ENCODE measurements at places on chromosomes 7 and 10.
A peak's percentile ranks its signal among the peaks of the same experiment; 100 is the strongest.

DNA sequence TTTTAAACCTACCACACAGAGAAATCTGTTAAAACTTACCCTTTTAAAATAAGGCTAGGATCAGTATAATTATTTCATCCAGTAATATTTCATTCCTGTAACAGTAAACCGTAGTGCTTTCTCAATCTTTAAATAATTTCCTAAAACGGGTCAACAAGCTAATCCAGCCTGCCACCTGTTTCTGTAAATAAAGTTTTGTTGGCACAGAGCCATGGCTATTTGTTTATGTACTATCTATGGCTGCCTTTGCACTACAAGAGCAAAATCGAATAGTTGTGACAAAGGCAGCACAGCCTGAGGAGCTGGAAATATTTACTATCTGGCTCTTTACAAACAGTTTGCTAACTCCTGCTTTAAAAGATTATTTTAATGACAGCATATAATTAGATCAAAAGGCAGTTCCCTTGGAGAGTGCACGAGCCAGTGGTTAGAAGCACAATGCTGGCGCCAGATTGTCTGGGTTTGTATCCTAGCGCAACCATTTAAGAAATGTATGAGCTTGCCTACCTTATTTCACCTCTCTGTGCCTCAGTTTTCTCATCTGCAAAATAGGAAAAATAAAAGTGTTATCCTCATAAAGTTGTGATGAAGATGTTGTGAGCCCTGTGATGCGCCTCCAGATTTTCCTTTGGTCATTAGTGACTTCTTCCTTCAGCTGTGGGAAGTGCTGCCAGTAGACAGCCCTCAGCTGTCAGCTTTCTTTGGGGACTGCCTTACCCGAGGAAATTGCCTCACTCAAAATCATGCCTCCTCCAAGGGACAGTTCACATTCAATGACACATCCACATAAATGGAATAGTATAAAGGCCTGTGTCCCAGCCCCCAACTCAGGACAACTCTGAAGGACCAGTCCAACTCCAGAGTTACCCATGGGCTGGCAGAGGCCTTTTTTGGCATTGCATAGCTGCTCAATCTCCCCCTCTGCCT lies 11.8 kb upstream of the MIOS start:
- DNase-seq = no peak

DNA sequence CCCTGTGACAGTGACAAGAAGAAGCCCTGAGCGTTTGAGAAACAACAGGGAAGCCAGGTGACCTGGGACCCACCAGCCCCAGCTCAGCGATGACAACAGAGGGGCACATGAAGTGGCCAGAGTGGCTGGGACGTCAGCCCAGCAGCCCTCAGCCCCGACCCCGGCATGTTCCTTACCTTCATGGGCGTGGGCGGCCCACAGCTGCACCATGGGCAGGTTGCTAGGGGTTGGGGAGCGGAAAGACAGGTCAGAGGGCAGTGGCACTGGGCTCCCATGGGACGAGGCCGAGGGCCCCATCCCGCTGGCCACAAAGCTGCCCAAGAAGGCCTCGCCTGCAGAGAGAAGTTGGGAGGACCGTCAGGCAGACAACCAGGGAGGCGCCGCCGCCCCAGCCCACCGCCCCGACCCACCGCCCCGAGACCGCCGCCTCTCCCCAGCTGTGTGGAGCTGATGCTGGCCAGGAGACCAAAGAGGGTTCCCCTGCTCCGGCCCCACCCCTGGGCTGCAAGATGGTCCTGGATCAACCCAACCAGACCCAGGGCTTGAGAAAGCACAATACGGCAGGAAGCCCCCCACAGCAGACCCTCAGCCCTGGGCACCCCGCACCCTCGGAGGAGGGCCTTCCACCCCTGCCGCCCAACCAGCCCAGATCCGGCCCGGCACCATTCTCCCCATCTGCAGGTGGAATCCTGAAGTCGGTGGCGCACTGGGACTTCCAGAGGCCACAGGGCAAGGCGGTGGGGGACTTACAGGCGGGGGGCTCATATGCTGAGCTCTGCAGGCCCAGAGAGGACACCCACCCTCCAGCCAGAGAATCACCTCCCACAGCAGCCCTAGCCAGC lies 29.1 kb downstream of the TNRC18 start:
- no peak for DNase-seq

DNA sequence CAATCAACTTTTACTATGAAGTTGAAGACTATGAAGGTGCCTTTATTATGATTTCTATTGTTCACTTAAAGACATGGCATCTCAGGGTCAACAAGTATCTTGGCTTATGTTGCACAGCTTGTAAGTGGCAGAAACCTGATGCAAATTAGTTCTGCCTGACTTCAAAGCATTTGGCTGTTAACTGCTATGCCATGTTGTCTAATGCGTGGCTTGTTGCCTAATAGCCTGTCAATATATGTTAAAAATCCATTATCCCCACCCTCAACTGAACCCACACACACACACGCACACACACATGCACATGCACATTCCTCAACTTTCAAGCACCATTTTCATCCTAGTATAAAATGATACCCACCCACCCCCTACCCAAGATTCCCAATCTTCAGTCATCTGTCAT lies 217.1 kb downstream of the NRG3 start:
- no peak for DNase-seq

- peak; percentile 25 for DNase-seq
Observed at GRCh38 chr7:24701261-24702235, 55.7 kb downstream of the GSDME start.

DNA sequence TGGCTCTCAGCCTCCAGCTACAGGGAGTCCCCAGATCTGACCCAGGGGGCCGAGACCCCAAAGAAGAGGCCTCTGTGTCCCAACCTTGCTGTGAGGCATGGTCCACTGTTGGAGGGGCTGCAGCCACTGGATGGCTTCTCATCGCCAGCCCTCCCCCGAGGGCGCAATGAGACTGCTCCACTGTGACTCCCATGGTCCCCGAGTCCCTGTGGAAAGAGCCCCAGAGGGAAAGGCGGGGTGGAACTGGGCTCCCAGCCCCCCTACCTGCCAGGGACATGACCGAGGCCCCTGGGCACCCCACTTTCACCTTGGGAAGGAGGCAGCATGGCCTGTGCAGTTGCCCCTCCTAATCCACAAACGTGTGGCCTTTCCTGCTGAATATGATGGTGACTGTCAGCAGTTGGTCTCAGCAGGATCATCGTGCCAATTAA lies 33.5 kb upstream of the RET start:
- DNase-seq = no peak

DNA sequence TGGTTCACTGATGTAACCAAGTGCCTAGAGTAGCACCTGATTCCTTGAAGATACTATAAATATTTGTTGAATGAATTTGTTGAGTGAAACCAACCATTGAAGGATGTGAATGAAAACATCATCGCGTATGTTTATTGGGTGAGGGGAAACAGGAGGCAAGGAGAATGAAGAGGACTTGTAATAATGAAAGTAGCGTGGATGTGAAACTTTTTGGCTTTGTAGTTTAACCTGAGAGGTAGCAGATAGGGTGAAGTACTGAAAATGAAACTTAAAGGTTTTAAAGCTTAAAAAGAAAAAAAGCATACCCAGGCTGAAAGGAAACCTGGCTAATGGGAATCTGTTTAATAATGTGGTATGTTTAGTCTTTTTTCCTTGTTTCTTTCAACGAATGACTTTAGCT lies 5.2 kb downstream of the CCNY start:
- DNase-seq = no peak

- no peak for DNase-seq
Observed at GRCh38 chr10:101529207-101529606, 58.9 kb downstream of the POLL start.

- DNase-seq = no peak
Observed at GRCh38 chr10:79360499-79361342, 13.5 kb downstream of the PPIF start.

GRCh38 chr10:43594944-43595589 lies 11.2 kb upstream of the ZNF485 start:
- DNase-seq = no peak

DNA sequence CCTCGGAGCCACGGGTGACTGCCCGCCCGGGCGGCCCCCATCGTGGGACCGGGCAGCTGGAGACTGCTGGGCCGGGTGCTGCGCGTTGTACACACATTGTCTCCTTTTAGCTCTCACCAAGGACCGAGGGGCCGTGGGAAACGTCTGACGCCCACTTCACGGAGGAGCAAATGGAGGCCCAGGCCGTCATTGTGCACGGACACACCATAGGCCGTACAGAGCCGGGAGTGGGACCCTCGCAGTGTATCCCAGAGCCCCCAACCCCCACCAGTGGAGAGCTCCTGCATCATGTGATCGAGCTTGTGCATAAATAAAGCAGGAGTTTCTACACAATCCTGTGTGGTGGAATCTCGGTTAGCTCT lies 722 bp downstream of the DENND10 start:
- no peak for DNase-seq

GRCh38 chr7:130649004-130649790 lies 19.4 kb downstream of the COPG2 start:
- no peak for DNase-seq

GRCh38 chr10:35507519-35508109 lies 97.5 kb upstream of the GJD4 start:
- DNase-seq = no peak

- no peak for DNase-seq
Observed at GRCh38 chr10:10977978-10978377, 39.7 kb upstream of the CELF2 start.

DNA sequence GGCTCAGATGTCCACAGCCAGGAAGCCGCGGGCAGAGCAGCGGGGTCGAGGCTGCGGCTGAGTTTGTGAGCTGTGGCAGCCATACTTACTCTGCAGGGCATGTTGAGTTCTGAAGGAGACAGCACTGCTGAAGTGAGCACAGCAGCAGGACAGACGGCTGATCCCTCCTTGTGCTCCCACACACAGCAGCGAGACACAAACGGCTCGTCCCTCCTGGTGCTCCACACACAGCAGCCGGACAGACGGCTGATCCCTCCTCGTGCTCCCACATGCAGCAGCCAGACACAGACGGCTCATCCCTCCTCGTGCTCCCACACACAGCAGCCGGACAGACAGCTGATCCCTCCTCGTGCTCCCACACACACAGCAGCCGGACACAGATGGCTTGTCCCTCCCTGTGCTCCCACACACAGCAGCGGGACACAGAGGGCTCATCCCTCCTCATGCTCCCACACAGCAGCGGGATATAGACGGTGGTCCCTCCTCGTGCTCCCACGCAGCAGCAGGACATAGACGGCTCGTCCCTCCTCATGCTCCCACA lies 305.1 kb downstream of the PTPRN2 start:
- no peak for DNase-seq

GRCh38 chr10:5978230-5978489 lies 817 bp upstream of the IL15RA start:
- DNase-seq = no peak

GRCh38 chr10:73998929-73999691 lies 1.2 kb downstream of the VCL start:
- no peak for DNase-seq

- no peak for DNase-seq
Observed at GRCh38 chr7:44724276-44724675, 24.4 kb upstream of the ZMIZ2 start.

DNA sequence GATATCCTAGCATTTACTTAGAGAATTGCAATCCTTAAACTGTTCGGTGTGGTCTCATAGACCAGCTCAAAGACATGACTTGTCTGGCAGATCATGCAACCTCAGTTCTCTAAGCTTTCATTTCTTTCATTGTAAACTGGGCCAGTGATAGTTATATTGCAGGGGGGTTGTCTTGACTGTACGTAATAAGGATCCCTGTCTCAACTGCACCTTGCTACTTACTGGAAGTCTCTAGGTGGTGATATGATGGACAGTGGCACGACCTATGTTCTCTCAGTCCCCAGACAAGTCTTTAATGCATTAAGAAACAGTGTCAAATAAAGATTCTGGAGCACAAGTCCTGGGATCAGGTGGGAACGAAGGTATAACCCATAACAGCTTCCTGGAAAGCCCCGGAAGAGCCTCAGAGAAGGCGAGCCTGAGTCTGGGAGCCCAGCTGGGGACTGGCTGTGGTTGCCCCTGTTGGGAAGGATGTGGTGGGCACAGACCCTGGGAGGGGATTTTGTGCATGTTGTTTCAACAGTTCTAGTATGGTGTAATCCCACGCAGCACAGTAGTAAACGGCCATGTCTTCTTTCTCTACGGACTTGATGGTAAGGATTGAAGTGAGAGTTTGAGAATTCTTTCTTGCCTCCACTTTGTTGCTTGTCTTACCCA lies 26.0 kb upstream of the TARP start:
- no peak for DNase-seq

DNA sequence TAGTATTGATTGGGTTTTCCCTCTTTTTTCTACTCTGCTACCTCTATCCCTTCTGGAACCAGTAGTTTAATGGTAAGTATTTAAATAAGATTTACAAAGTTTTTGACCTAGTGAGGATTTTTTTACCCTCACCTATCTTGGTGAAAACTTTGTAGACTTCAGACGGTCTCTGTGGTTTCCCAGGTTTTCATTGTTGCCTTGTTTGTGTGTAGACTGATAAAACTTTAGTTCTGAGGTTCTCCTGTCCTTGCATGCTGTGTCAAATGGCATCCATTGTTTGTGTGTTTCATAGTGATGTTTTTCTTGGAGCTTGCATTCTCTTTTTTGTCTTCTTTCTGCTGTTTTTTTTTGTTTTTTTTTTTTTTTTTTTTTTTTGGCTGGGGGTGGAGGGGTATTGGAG lies 22.6 kb downstream of the ZNRF2 start:
- no peak for DNase-seq

DNA sequence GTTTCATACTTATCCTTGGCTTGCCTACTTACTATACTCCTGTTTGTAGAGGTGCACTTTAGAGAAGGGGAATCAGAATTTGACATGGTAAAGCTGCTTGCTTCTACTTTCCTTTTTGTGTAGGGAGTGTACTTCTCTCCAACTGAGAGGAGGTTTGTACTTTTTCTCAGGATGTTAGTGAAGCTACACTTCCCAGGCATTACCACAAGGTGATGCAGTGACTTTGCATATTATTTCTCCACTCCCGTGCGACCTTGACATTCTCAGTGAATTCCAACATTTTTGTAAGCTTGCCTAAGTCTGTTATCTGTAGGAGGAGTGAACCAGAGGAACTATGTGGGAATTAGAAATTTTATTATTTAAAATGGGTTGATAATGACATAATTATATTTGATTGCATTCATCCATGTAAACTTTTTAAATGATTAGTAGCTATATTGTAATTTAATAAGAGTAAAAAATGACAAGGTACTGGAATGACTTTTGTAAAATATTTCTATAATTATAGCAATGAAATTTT lies 5.2 kb downstream of the TAX1BP1 start:
- DNase-seq = peak; percentile 46

DNA sequence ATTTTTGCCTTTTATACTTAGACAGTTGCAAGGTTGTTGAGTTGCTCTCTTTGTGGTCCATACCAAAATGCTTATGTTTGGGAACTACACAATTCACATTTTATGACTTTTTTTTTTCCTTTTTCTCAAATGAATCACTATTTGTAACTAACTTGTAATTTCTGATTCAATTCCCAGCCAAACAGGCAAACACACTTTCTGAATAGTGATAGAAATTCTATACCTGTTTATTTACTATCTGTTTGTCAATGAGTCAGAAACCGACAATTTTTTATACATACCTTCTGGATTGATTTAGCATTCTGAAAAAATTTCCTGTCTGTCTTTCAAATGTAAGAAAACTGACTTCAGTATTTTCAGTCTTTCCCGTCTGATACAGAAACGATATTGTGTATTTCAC lies 69.1 kb downstream of the MBL2 start:
- no peak for DNase-seq

- no peak for DNase-seq
Observed at GRCh38 chr10:117139581-117140524, 1.8 kb upstream of the VAX1 start.

- DNase-seq = no peak
Observed at GRCh38 chr10:102140218-102140617, 7.4 kb downstream of the PPRC1 start.

- no peak for DNase-seq
Observed at GRCh38 chr10:80513106-80513505, 24.6 kb upstream of the SH2D4B start.

GRCh38 chr10:9825491-9826018 lies 1192.1 kb upstream of the CELF2 start:
- no peak for DNase-seq
